Bronchus fibroblast of lung (primary cell): ENCODE measurements at places on chromosomes 7 and 10. TPM values are rescaled to one million over a fixed set of nuclear protein-coding genes. Genes with fewer than 3 reads are reported as not detected.

Gene CACNB2
- 2.2 and 2.7 TPM in 2 replicates for total RNA-seq

Gene RASSF4
- 6.1 and 6.5 TPM in 2 replicates for total RNA-seq

Gene PNLIPRP2
- not detected in 2 replicates for total RNA-seq

Gene NEURL1
- 0.15 and 0.17 TPM in 2 replicates for total RNA-seq

Gene MBL2
- total RNA-seq = not detected in 2 replicates

Gene TUBB8
- not detected in 2 replicates for total RNA-seq

Gene GIMAP6
- not detected in 2 replicates for total RNA-seq

Gene STAMBPL1
- 32.1 and 45.8 TPM in 2 replicates for total RNA-seq

Gene TNPO3
- total RNA-seq = 40.4 and 43.5 TPM in 2 replicates

Gene ANXA8L1
- total RNA-seq = not detected in 2 replicates

Gene NFE2L3
- total RNA-seq = 13.2 and 15.1 TPM in 2 replicates

Gene DPP6
- not detected in 2 replicates for total RNA-seq

Gene ALOX5
- not detected in 2 replicates for total RNA-seq

Gene HSPB1
- total RNA-seq = 620 and 643 TPM in 2 replicates

Gene CCDC3
- total RNA-seq = 0.34 and 0.45 TPM in 2 replicates

Gene C10orf53
- not detected in 2 replicates for total RNA-seq

Gene STEAP4
- total RNA-seq = under 0.01 and 0.17 TPM in 2 replicates

Gene MMRN2
- 0.89 and 1.8 TPM in 2 replicates for total RNA-seq

Gene NUDT13
- 0.84 and 2.1 TPM in 2 replicates for total RNA-seq

Gene NT5C3A
- 15.0 and 24.0 TPM in 2 replicates for total RNA-seq

Gene COX15
- 24.4 and 25.7 TPM in 2 replicates for total RNA-seq
